Gastroesophageal sphincter (tissue), 4 donors: ENCODE measurements at places on chromosomes 3 and 15. TPM values are rescaled to one million over a fixed set of nuclear protein-coding genes. Genes with fewer than 3 reads are reported as not detected.

Gene MST1R
- 1.2 TPM for total RNA-seq

DNA sequence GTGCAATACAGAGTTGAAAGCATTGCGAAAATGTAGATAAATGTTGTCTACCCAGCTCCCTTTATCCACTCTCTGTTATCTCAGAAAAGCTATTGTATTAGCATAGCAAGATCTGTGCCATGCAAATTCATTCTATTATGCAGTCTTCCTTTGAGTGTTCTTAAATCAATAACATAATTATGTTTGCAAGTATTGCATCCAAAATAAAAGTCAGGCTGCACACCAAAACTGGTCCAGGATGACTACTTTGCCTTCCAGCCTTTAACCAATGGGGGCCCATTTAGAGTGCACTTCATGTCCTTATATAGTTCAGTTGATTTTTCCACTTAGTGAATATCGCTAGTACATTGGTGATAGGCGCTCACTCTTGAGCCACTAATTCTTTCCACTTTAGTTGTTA is 107.4 kb upstream of the MLF1 start:
- no peak for ATAC-seq

Gene MCF2L2
- total RNA-seq, result 0.67 TPM

DNA sequence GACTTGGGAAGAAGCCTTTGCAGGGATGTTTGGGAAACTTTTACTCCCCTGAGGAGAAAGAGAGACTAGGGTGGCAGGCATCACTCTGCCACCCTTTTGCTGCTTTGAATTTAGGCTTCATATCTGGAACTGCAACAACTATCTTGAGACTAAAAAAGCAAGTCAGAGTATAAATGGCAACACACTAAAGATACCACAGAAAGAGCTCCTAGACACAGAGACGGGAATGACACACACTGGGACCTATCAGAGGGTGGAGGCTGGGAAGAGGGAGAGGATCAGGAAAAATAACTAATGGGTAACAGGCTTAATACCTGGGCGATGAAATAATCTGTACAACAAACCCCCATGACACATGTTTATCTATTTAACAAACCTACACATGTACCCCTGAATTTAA is 237.8 kb downstream of the FGF12 start:
- no peak for ATAC-seq

Gene ADAMTS7
- total RNA-seq, result 4.2 TPM

Gene CCR3
- not detected for total RNA-seq

Gene CCR8
- not detected for total RNA-seq

Gene IL17RC
- total RNA-seq, result 54.1 TPM

DNA sequence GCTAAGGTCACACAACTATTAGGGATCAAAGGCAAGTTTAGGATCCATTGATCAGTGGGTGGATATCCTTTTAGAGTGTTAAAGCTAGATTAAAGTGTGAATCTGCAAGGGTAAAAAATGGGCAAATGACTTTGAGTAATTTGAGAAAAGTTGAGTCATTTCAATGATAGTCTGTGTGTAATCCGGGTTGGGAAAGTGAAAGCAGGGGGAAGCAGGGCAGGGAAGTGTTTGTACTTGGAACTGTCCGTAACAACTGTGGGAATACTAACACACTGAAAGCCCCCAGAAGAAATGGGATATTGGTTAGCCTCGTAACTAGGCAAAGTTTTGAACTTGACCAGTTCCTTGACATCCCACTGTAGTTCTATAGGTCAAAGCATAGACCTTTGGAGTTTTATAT is 187.2 kb upstream of the SLITRK3 start:
- ATAC-seq, result no peak

Gene MAP6D1
- 0.35 TPM for total RNA-seq

DNA sequence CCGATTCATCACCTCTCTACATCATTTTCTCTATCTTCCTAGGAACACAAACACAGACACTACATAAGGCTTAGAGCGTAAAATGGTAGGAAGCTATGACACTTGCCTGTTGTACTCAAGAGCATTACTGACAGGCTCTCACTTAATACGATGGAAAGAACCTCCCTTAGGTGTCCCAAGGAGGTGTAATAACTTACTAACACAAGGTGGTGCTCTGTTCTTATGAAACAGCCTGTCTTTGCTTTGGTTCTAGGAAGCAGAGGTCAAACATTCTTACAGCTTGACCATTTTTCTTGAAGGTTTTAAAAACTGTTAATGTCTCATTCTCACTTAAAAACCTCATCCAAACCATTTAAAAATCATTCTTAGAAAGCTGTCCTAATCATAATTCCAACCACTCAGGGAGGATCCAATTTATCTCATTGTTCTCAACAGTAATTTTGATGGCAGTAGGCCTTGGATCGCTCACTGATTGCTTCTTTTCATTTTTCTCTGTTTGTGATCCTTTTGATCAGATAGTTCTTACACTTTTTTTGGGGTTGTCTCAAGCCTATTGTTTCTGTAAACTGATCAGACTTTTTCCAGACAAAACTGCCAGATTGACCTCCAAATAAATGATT is 317.8 kb upstream of the AGTR1 start:
- peak; percentile 68 for ATAC-seq

- no peak for ATAC-seq
Observed at GRCh38 chr15:37070686-37071085, 29.7 kb downstream of the MEIS2 start.

- no peak for ATAC-seq
Observed at GRCh38 chr3:119195151-119195476, 21.7 kb downstream of the UPK1B start.

DNA sequence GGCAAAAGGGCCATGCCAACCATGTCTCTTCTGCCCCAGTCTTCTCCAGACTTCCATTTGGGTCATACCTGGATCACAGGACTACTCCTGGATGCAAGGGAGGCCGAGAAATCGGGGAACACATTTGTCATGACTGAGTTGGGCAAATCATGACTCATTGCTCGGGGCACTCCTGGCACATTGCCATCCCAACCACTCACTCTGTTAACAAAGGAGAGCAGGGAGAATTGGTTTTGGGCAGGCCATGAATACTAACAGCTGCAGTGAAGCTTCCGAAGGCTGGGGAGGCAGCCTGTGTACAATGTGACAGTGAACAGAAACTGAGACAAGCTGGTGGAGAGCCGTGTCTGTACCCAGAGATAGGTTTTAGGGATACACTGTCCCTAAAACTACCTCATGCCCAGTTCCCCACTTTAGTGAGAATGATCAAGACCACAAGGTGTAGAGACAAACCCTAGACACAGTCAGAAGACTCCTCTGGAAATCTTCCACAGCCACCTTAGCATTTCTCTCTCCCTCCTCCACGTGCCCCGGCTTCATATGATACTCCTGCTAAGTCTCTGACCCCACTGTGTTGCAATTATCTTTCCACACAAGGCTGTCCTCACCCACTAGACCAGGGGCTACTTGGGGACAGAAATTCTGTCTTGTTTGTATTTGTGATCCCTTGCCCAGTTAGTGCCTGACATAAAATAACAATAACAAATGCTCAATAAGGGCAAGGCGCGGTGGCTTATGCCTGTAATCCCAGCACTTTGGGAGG is 10.5 kb upstream of the BUB1B start:
- ATAC-seq, result no peak

Gene WDR93
- total RNA-seq, result not detected

- no peak for ATAC-seq
Observed at GRCh38 chr3:183377307-183377959, 51.0 kb downstream of the MCF2L2 start.

DNA sequence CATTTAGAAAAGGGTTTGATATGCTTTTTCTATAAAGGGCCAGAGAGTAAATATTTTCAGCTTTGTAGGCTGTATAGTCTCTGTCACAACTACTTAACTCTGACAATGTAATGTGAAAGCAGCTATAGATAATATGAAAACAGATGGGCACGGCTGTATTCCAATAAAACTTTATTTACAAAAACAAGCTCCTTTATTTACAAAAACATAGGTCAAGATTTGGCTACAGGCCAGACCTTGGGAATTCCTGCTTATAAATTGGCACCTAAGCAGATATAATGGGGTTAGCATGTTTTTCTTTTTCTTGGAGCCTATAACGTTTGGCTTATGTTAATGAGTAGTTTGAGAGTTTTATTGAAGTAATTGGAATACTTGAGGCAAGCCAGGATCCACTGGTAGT is 119.4 kb upstream of the CGNL1 start:
- no peak for ATAC-seq

DNA sequence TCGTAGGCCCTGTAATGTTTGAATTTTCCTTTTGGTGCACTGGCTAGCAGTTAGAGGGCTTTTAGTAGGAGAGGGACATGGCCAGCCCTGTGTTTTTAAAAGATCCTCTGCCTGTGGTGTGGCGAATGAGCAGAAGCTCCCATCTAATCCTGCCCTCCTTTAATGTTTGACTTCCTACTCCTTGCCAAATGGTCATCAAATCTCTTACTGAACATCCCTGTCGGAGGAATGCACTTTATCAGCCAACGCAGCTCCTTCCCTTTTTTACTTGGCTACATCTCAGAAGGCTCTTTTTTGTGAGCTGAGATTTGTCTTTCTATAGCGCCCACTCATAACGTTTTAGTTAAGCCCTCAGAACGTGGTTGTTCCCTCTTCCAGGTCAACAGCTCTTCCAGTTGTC is 44.8 kb downstream of the MAP2K5 start:
- no peak for ATAC-seq

Gene ZNF660
- 5.0 TPM for total RNA-seq

DNA sequence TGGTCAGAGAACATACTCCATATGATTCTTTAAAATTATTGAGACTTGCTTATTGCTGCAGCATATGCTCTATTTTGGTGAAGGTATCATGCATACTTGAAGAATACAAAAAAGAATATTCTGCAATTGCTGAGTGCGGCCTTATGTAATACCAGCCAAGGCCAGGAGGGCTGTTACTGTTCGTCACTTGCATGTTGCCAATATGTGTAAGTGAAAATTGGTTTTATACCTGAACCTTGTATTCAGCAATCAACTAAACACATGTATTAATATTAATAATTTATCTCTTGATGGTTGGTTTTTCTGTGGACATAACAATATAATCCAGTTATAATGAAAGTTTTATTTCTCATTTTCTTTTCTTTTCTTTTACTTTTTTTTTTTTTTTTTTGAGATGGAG is 13.9 kb upstream of the GABRA5 start:
- ATAC-seq, result no peak

Gene TF
- 0.78 TPM for total RNA-seq

Gene MYD88
- total RNA-seq, result 26.5 TPM

Gene STRA6
- total RNA-seq, result 0.12 TPM

- no peak for ATAC-seq
Observed at GRCh38 chr15:35126236-35126635, 41.1 kb upstream of the NANOGP8 start.
